ENCODE measurements at places on chromosomes 3 and 15.
A peak's percentile ranks its signal among the peaks of the same experiment; 100 is the strongest.

DNA sequence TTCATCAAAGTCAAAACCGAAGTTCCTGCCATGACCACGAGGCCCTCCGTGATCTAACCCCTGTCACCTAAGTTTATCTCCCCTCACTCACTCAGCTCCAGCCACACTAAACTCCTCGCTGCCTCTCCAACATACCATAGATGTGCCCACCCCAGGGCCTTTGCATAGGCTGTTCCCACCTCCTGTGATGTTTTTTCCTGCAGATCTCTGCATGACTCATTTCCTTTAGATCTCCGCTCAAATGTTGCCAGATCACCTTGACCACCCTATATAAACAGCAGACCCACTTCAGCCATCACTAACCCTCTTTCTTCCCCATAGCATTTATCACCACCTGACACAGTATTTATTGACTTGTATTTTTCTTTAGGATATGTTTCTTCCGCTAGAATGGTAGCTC, 58.5 kb downstream of the HRH1 start:
- no peak for DNase-seq

DNA sequence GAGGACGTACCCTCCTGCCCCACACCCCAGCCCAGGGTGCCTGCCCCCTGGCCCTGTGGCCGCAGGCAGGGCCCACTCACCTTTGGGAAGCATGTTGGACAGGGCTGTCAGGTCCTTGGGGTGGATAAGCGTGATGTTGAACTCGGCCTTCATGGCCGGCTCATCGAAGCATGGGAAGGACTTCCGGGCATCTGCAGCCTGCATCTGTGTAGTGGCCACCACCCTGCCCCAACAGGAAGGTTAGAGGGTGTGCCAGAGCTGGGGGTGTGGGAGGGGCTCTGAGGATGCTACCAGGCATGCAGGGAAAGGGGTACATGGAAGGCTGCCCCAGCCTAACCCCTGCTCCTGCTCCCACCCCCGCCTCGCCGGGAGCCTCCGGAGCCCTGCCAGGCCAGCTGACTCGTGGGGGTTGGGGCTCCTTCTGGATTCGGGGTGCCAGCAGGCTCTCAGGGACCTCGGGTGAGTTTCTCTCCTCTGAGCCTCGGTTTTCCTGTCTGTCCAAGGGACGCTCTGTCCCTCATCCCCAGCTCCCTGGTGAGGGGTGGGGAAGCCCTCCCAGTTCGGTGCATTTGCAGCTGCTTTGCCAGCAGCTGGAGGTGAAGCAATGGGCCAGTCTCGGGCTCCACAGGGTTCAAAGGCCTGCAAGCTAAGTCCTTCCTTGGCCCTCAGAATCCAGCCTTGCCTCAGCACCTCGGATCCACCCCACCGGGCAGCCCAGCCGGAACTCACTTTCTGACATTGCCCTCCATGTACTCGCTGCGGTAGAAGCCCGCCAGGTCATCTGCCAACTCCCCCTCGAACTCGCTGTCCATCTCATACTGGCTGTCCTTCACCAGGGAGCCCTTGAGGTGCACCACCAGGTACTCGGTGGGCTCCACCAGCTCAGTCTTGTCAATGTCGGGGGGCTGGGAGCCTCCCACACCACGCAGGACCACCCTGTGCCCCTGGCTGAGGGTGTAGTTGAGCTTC, 9.1 kb downstream of the ANPEP start:
- DNase-seq: no peak

- peak; percentile 1 for DNase-seq
These were observed 116.4 kb downstream of the IL5RA start for GRCh38 chr3:2993736-2994135.

DNA sequence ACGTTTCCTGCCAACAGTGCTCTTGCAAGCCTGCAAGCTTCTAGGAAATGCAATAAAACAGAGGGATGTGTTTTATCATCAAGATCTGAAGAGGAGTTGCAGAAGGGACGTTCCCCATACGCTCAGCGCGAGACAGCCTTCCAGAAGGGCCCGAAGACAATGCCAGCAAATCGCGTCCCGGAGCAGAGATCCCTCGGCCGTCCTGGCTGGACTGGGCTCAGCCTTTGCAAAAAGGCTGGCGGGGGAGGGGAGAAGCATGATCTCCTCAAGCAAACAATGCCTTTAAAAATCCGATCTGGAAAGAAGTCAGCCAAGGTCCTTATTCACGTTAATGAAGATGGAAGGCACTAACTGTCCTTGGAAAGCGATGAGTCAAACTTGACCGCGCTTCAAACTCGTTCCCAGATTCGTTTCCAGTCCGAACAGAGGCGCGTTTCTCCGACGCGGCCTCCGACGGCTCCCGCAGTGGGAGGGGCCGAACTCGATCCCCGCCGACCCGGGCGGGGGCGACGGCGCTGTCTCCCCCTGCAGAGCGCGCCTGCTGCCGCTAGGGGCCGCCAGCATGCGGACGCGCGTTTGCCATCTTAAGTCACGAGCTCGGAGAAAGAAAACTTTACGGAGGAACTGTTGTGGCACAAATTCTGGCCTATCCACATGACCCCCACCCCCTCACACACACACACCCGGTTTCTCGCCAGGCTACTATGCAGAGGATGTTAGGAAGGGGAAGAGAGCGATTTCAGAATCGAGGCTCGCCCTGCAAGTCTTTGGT, 5.5 kb downstream of the BCL6 start:
- DNase-seq: peak; percentile 93

DNA sequence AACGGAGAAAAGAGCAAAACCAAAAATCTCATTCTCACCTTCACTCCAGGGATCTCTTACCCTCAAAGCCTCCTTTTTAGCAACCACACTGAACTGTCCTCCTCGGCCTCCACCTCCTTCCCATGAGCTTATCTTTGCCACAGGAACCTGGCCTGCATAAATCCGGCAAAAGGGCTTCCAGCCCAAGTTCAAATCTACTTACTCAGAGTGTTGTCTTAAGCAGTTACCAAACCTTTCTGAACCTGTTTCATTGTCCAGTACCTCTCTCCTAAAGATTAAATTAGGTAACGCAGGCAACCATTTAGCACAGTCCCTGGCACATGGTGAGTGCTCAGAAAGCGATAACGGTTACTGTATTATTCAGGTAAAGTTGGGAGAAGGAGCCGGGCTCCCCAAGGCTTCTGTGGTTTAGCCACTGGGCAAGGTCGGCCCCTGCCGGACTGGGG, 777 bp downstream of the CIB1 start:
- no peak for DNase-seq

- peak; percentile 38 for DNase-seq
These were observed 85.7 kb upstream of the TGFBR2 start for GRCh38 chr3:30520699-30521098.

GRCh38 chr3:127593178-127593577, 2.6 kb upstream of the TPRA1 start:
- no peak for DNase-seq

- no peak for DNase-seq
These were observed 370.7 kb upstream of the SLCO3A1 start for GRCh38 chr15:91482799-91483198.

DNA sequence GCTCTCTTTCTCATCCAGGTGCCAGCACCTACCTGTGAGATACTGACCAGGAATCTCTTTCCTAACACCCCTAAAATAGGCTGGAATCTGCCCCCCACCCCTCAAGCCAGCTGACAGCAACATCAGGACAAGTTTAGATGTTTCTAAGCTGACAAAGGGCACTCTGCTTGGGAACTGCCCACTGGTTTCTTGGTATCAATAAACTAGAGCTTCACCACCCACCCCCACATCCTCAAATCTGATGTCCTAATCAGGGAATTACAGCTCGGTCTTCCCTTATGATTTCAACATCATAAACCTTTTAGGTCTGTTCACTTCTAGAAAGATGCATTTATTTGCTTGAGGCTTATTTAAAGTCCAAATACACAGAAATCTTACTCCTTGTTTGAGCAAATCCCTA, 34.7 kb downstream of the CEP19 start:
- DNase-seq: no peak

GRCh38 chr15:77604973-77605372, 27.7 kb downstream of the LINGO1 start:
- DNase-seq: no peak

GRCh38 chr3:40299721-40300335, 9.7 kb upstream of the EIF1B start:
- peak; percentile 19 for DNase-seq

- no peak for DNase-seq
These were observed 9.1 kb downstream of the CHD2 start for GRCh38 chr15:92909136-92909781.

DNA sequence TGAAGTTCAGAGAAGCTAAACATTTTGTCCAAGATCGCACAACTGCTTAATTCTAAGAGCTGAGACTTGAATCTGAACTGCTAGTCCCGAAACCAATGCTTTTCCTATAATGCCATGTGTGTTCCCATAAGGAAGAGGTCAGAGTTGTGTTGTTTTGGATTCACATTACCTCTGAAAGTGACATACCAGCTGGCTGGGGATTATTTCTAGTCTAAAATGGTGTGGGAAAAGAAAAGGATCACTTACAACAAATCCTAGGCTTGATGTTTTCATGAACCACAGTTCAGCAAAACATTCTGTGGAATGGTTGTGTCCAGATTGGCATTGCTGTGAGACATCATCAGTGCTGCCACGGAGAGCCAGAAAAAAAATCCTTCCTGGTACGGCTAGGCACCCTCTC, 35.0 kb upstream of the LRRC3B start:
- DNase-seq: no peak

- DNase-seq: no peak
These were observed 33.2 kb upstream of the SPPL2A start for GRCh38 chr15:50798684-50799083.

- no peak for DNase-seq
These were observed 871.8 kb downstream of the OTOL1 start for GRCh38 chr3:162368417-162368816.

DNA sequence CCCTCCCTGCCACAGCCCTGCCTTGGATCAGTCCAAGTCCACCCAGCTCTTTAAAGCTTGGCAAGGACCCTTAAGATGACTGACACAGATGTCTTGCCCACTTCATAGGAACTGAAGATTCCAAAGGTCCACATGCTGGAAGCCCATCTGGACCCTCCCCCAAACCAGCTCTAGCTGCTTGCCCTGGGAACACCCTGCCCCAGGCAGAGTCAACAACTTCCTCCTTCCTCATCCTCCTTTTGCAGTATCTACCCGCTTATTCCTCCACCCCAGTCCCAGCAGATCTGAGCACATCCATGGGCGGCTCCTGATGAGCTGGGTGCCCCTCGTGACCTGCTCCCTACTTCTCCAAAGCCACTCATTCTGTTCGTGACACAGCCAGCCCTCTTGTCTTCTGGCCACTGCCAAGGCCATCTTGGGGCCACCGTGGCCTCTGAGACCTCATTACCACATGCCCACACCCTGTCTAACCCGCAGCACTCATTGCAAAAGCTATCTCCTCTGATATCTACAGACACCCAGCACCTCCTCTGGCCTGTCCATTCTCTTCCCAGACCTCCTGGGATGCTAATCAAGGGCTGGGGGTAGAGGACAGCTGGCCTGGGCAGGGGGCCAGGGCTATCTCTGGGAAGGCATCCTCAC, 2.0 kb upstream of the PFKFB4 start:
- no peak for DNase-seq

DNA sequence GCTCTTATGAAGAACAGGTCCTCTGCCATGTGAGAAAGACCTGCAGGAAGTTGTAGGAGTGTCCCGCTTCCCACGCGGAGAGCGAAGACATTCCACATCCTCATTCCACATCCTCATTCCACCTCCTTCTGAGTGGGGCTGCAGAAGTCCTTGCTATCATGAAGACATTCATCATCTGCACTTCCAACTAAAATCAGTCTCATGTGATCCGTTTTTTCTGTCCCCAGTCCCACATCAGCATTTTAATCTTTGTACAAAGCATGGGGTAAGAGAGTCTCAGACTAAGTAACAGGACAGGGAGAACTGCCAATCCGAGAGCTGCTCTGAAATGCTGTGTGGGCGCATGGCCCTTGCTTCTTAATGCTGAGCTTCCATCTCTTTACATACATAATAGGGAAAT, 227.2 kb downstream of the RSRC1 start:
- no peak for DNase-seq

- DNase-seq: no peak
These were observed 51.2 kb downstream of the SETD5 start for GRCh38 chr3:9448643-9449042.

GRCh38 chr3:77038930-77039605, 831 bp upstream of the ROBO2 start:
- peak; percentile 26 for DNase-seq

GRCh38 chr15:94262201-94262600, 30.8 kb downstream of the MCTP2 start:
- DNase-seq: no peak

All from hindlimb muscle (tissue), 1 donor.